ENCODE measurements at places on chromosomes 7 and 10.

- DNase-seq: no peak
Observed at GRCh38 chr10:59962756-59963155, 56.4 kb upstream of the CCDC6 start.

GRCh38 chr7:113633073-113633472 is 285.7 kb downstream of the PPP1R3A start:
- no peak for DNase-seq

- DNase-seq: no peak
Observed at GRCh38 chr7:142901426-142902259, 16.1 kb upstream of the TRPV6 start.

GRCh38 chr7:26777385-26777784 is 87.0 kb downstream of the SKAP2 start:
- DNase-seq: no peak

GRCh38 chr7:150945171-150945852 is 32.8 kb downstream of the KCNH2 start:
- DNase-seq: no peak

DNA sequence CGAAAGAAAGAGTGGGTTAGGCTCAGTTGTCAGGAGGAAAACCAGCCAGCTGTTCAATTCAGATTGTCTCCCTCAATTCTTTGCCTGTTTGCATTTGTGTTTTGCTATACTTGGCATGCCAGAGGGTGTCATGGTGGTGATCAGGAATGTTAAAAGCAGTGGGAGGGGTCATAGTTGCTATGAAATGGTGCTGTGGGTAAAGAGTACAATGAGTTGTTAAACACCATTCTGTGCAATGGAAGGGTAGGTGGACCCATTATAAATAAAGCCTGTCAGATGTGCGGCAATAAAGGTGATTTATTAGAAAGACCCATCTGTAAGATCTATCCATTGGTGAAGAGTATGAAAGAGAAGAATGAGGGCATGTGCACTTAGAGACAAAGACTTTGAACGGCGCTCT is 82.2 kb downstream of the MRPL32 start:
- DNase-seq: no peak
